Cerebellum (tissue), 4 donors: ENCODE measurements at places on chromosomes 13 and 19. TPM values are rescaled to one million over a fixed set of nuclear protein-coding genes. Genes with fewer than 3 reads are reported as not detected.

DNA sequence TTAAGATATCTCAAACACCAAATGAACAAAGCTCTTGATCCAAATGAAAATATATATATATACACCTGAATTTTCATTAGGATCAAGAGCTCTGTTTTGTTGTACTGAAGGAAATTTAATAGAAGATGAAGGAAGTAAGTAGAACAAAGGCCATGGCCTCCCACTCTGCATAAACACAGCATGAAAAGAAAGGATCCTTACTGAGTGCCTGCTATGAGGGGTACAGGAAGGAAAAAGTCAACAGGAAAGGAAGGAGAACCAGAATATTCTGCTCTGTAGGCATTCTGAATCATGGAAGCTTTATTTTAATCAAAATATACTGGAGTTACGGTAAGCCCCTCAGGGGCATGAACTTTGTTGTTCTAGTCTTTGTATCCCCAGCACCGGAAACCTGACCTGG, 22.1 kb downstream of the TMTC4 start:
- no peak for DNase-seq

FGF9 gene
- total RNA-seq = 21.1 TPM

- DNase-seq = no peak
Observed at GRCh38 chr13:29905845-29906244, 55.4 kb upstream of the UBL3 start.

PTGER1 gene
- 0.27 TPM for total RNA-seq

DNA sequence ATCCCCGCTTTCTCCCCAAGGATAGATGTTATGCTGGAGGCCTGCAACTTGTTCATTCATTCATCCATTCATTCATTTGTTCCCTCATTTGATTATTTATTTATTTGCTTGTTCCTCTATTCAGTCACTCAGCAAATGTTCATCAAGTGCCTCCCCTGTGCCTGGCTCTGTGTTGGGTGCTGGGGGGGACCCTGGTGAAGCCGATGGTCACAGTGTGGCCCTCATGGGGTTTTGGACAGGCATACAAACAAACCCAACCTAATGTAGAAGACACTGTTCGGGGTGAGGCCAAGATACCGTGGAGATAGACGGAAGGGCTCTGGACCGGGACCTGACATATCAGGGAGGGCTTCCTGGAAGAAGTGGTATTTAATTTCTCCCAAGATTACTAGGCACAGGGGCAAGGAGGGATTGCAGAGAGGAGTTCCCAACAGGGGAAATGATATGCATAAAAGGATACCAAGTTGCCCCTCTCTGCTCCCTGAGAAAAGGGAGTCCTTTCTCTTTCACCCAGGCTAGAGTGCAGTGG, 58.1 kb downstream of the ZNF536 start:
- no peak for DNase-seq

DNA sequence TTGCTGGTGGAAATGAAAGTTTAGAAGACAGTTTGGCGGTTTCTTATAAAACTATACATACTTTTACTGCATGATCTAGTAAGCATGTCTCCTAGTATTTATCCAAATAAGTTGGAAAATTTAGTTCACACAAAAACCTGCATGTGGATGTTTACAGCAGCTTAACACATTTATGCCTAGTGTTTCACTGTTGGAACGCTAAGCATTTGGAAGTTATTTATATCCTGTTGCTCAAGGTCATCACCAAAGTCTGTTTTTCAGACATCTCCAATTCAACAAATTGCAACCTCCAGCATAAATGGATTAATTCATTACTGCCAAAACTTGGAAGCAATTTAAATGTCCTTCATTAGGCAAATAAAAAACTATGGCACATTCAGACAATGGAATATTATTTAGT, 461.8 kb downstream of the SUCLA2 start:
- no peak for DNase-seq

GRCh38 chr13:70432276-70432805, 324.1 kb upstream of the KLHL1 start:
- no peak for DNase-seq

ARHGAP45 gene
- 2.0 TPM for total RNA-seq

BRME1 gene
- 8.6 TPM for total RNA-seq

CD37 gene
- 1.4 TPM for total RNA-seq

GRCh38 chr19:11382898-11383705, 1.0 kb downstream of the EPOR start:
- no peak for DNase-seq

TEX29 gene
- 0.45 TPM for total RNA-seq
